Substantia nigra (tissue), 51 donors: ENCODE measurements at places on chromosomes 11 and 22.

DNA sequence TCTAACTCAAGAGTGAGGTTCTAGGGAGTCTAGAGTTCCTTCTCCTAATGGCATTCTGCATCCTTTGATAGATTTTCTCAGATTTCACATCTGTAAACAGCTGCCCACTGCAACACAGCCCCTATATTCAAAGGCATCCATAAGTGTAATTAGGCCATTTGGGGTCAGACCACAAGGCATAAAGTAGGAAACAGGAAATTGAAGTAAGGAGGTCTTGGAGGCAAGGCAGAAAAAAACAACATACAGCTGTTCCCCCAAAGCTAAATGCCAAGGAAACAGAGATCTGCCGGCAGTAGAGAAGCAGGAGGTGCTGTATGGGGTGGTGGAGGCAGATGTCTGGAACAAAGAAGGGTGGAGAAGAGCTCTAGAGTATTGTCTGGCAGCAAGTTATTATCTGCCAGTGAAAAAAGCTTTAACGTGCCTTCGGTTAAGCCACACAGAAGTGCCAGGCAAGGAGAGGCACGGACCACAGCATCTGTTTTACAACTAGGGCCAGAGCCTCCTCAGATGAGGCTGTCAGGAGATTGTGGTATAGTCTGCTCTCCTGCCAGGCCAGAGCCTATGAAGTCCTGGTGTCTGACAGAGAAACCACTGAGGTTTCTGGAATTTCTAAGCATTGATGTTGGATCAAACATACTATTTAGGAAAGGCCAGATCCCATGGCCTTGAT lies 100.2 kb upstream of the CHRM4 start:
- DNase-seq = no peak

DNA sequence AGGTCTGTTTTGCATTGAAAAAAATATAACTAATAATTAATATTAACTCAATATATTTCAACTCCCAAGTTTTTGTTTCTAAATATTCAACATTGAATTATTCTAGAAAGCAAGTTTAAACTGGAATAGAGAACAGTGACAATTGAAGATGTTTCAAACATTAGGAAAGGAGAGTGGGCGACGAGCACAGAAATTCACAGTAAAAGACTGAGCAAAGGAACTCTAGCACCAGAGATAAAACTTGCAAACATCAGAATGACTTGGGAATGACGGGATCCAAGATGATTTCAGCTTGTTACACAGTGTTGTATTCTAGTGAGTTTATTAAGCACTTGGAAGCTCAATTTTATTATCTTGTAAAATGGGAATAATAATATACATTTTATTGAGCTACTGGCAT lies 56.6 kb upstream of the CNTN5 start:
- no peak for DNase-seq

DNA sequence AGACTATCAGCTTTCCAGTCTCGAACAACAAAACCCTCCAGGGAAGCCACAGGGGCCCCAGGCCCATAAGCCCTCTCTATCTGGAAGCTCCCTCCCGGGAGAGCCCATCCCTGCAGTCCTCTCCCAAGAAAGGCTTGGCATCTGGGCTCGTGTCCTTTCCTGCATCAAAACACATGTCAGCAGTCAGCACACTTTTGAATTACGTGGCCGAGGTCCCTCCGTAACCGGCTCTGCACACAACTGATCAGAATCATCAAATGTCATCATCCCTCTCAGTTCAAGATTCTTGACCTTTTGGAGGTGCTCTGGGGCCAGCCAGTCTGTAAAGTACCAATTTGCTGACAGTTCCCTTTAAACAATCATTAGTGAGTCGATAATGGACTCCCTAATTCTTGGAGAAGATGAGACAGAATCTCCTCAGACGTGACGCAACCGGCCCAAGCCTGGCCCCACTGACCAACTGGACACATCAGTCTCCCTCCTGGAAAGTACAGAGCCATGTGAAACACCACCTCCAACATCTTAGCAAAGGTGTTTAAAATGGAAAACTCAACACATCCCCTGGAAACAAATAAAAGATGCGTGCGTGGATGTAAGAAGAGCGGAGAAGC lies 33.6 kb downstream of the MAFF start:
- DNase-seq = no peak

DNA sequence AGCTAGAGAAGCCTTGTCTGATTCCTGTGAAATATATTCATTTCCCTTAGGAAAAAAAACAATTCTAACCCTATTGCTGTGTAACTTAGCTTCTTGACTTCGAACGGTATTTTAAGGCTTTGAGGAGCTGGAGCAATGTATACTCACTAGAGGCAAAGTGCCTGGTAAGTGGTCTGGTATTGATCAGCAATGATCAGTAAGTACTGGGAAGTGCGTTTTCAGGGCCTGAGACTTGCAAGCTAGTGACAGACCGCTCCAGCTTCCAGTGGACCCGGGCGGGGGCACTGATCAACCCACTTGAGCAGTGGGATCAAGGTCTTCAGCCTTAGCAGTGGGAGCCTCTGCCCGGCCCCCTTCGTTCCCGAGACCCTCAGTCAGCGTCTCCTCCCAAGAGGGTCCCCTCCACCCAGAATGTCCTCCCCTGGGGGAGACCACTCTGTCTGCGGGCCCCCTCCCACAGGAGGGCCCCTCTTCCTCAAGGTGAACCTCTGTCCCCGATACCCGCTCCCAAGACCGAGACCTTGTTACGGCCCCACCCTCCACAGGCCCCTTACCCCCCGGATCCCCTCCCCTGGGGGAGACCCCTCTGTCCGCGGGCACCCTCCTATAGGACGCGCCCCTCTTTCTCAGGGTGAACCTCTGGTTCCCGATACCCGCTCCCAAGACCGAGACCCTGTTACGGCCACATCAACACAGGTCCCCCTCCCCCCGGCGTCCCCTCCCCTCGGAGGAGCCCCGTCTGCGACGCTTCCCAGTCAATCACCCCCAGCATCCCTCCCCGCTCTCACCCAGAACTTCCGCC lies 452 bp upstream of the ATXN10 start:
- DNase-seq = no peak

DNA sequence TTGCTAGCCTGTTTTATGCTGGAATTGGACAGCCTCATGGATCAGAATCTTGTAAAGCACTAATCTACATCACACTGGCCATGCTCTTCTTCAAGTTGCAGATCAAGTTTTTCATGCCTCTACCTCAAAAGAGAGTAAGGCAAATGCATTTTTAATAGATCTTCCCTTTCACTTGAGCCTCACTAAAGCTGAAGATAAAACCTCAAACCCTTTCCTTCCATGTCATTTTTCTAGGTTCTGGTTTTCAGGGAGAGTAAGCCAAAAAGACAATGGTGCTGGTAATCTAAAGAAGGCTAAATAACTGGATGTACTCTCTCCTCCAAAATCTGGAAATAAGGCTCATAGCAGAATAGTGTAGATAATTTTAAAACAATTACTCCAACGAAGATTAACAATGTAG lies 28.3 kb downstream of the POU2AF1 start:
- no peak for DNase-seq

GRCh38 chr22:39241794-39242594 lies 2.8 kb downstream of the PDGFB start:
- no peak for DNase-seq

DNA sequence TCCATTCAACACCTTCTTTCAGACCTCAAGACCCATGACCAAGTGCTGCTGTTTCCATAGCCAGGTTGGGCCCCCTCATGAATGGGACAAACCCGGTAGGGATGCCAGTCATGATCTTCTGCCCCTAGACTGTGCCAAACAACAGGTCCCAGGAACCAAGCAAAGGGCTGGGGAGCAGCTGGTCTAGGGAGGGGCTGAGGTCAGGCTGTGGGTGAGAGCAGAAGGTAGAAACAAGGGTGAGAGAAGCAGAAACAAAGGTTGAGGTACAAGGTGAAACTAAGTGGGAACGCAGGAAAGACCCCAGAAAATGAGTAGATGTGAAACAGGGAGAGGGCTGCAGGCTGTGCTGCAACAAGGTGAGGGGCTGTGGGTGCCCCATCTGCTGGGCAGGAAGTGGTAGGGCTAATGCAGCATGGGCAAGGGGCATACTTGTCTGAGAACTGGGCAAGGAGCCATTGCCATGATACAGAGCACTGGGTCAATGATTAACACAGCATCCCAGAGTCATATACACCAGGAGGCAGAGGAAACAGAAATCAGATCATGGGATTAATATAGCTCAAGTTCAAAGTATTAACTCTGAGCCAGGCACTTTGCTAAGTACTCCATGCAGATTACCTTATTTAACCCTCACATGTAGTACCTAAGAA lies 45.9 kb downstream of the SLC1A2 start:
- no peak for DNase-seq

DNA sequence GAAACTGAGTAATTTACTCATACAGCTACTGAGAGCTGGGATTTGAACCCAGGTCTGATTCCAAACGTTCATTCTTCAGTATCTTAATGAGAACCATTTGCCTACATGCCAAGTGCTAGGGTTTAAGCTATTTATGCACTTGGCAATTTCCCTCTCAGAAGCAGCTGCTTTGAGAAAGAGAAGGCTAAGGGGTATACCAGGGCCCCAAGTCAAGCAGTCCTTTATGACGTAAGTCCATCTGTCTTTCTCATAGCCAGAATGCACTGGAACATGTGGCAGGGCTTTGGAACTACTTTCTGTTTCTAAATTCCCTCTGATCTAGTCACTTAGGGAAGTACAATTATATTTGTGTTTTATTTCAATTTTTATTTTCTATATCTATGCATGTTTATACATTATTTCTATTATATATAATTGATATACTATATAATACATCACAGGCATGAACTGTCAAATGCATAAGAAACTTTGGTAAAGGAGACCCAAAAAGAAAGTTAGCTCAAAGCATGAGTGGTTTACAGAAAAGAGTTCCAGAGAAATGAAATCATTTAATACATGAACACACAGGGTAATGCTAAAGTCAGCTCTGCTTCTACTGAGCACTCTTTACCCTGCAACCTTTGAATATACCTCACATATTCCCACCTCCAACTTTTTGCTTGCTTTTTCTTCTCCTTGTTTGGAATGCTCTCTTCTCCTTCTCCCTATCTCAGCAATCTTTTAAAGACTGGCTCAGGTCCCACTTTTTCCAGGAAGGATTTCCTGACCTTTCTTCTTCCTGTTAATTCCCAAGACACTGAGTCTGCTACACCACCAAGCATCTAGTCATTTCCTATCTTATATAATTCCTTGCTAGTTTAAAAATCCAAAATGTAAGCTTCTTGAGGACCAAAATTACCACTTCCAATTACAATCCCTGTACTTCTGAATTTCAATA lies 80.5 kb upstream of the GDPD4 start:
- no peak for DNase-seq

DNA sequence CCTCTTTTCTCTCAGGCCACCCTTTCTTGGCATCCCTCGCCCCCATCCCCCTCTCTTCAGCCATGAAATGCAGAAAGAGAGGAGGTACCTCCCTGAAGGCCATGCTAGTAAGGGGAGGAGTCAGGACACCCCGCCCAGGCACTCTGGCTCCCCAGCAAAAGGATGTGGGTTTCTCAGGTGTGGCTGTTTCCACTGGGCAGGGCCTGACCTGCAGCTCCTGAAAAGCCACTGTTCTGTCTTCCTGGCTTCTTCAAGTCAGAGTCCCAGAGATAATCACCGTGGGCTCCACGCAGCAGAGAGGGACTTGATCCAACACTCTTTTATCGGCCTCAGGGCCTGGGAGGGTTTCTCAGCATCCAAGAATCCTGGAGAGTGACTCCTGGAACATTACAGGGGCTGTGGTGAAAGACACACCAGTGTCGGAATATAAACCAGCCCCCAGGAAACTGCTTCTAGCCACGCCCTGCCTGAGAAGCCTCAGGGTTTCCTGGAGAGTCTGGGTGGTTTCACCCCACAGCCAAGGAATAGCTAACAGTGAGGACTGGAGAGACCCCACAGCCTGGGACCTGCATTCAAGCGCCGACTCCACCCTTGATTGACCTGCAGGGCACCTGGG lies 45.7 kb upstream of the TSPAN18 start:
- no peak for DNase-seq
